Stimulated activated memory B cell treated with anti-CD40 and anti-IgM and Interleukin-4, amounts not matched to agents 10 μg/mL and 1 μg/mL and 100 μg/mL, for 72 hours (primary cell): ENCODE measurements at places on chromosomes 7 and 10.

DNA sequence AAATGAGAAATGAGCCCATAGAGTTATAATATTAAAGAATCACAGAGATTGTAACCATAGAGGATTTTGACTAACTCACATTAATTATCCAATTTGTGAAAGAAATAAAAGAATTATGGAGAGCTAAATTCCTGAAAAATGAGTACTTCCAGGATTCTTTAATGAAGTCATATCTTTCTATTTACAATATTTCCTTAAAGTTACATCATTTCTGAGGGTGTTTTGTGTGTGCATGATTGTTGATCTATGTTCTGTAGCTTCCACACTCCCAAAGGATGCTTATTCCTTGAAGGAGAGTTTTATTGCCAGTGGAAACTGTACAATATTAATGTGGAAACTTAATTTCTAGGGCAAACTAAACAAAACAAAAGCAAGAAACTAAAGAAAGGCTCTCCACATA, 299.6 kb downstream of the MDFIC start:
- ATAC-seq = no peak

GRCh38 chr10:71952745-71953144, 11.4 kb upstream of the CHST3 start:
- ATAC-seq = no peak

DNA sequence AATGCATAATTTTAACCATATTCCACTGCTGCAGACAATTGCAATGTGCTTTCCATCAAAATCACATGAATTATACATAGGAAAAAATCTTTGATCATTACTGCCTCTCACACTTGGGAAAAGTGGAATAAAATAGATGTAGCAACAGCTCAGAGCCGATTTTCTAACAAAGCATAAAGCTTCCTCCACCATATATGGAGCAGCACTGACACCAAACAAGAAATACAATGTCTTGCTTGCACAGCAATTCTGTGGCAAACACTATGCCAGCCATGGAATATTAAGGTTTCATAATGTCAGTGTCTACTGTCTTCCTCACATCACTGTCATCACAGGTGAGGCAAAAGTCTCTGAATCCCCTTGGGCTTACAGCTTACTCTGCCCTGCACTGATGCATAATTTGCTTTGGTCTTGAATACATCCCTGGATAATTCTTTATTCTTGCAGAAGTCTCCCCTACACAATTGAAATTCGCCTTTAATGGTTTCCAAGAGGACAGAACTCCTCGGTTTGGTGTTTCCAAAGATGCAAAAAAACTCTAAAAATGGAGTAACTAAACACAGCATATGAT, 198.5 kb downstream of the CACNA2D1 start:
- no peak for ATAC-seq

DNA sequence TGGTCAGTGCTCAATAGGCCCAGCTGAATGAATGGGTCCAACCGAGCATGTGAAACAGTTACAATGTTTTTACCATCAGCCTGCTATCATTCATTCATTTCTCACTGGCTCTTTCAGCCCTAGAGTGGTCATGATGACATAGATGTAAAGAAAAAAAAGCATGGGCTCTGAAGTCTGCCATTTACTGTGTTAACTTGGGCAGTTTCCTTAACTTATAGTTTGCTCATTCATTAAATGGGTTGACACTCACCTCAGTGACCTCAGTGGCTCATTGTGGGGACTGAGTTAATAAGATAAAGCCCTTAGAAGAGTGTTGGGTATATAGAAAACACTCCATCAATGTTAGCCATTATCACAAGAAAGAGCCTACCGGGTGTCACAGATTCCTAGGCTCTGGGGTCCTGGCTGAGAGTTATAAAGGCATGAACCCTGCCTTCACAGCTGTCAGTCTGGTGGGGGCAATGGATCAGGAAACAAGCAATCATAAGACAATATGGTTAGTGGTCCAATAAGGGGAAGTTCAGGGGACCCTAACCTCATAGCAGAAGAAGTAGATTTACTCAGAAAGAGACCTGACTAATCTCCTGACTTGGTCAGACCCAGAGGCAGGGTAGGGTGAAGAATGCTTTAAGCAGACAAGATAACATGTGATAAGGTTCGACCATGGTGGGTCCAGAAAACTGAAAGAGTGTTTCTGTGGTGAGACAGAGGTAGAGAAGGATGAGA, 29.7 kb upstream of the GPAM start:
- peak; percentile 83 for ATAC-seq

GRCh38 chr10:133131053-133131452, 29.0 kb upstream of the KNDC1 start:
- no peak for ATAC-seq
